ENCODE measurements at places on chromosomes 16 and 17. TPM values are rescaled to one million over a fixed set of nuclear protein-coding genes. Genes with fewer than 3 reads are reported as not detected.
A peak's percentile ranks its signal among the peaks of the same experiment; 100 is the strongest.

Gene ZNF646
- 18.1 TPM for total RNA-seq

Gene MYO15A
- total RNA-seq, result 0.13 TPM

Gene CHD9NB
- total RNA-seq, result 0.69 TPM

Gene PRDM7
- not detected for total RNA-seq

- no peak overlapping the region for H3K27ac ChIP-seq
- DNase-seq, result no peak
- H3K36me3 ChIP-seq, result no peaks in the 10 kb centered on the region
- no peaks in the 10 kb centered on the region for H3K27me3 ChIP-seq
- H3K4me3 ChIP-seq, result no peak overlapping the region
These were observed 275.5 kb upstream of the IRX5 start for GRCh38 chr16:54655121-54655590.

DNA sequence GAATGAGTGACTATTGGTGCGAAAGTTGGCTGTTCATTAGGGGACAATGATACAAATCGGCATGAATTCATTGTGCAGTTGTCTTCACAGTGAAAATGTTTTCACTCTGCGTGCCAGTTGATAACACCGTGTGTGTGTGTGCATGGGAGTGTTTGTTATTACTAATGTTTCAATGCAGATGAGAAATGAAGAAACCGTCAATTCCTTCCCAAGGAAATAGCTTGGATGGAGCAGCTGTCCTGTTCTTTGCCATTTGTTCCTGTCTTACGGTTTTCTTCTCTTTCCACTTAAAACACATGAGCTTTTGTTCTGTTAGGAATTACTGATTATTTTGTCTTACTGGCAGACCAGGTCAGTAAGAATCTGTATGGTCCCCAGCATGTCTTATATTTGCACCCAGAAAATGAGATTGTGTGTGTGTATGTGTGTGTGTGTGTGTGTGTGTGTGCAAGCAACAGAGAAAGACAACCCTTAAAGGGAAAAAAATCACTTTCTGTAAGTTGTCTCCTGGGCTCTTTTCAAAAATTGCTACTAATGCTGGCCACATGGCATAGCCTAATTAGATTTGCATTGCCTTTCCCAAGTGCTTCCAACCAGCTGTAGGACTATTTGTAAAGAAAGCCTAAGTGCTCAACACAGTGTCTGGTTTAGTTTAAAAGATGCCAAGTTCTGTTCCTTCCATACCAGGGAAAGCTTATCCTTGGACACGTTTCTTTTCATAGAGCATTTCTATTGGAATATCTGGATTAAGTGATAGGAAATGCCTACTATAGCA, 23.8 kb downstream of the SHISA9 start:
- DNase-seq, result no peak
- H3K4me3 ChIP-seq, result no peak overlapping the region
- no peaks in the 10 kb centered on the region for H3K36me3 ChIP-seq
- no peaks in the 10 kb centered on the region for H3K27me3 ChIP-seq
- H3K27ac ChIP-seq, result no peak overlapping the region
- H3K4me1 ChIP-seq, result no peaks in the 10 kb centered on the region

GRCh38 chr17:81083125-81083765, 48.3 kb downstream of the BAIAP2 start:
- H3K27ac ChIP-seq, result no peak overlapping the region
- no peaks in the 10 kb centered on the region for H3K27me3 ChIP-seq
- no peak overlapping the region for H3K4me3 ChIP-seq
- no peaks in the 10 kb centered on the region for H3K36me3 ChIP-seq
- no peak for DNase-seq

DNA sequence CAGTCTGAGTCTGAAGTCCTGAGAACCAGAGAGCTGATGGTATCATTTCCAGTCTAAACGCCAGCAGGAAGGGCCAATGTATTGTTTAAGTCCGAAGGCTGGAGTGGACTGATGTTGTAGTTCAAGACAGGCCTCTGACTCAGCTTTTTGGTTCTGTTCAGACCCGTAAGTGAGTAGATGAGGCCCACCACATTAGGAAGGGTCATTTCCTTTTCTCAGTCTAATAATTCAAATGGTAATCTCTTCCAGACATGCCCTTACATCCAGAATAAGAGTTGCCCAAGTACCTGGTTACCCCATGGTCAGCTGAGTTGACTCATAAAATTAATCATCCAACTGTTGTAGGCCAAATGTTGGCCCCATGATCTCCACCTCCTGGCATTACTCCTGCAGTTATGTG, 442.6 kb upstream of the HSBP1 start:
- DNase-seq, result no peak
- H3K27ac ChIP-seq, result no peak overlapping the region
- no peaks in the 10 kb centered on the region for H3K27me3 ChIP-seq
- no peaks in the 10 kb centered on the region for H3K4me1 ChIP-seq
- no peak overlapping the region for H3K4me3 ChIP-seq

DNA sequence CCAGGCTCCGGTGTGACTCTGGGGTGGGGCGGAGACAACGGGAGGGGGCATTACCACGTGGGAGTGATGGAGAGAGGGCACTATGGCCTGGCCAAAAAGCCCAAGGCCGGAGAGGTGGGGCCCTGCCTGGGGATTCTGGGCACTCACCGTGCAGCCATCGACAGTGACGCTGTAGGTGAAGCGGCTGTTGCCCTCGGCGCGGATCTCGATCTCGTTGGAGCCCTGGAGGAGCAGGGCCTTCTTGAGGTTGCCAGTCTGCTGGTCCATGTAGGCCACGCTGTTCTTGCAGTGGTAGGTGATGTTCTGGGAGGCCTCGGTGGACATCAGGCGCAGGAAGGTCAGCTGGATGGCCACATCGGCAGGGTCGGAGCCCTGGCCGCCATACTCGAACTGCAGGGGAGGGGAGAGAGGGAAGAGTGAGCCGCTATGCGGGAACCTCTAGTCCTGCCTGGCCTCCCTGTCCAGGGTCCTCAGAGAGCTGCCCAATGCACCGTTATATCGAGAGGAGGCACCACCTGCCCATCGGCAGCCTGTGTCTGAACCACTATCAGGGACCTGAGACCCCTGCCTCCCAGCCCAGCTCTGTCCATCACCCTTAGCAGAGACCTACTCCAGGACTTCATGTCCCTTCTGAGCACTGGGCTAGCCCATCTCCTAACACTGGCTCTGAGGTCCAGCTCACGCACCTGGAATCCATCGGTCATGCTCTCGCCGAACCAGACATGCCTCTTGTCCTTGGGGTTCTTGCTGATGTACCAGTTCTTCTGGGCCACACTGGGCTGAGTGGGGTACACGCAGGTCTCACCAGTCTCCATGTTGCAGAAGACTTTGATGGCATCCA, 15.6 kb downstream of the COL1A1 start:
- no peak overlapping the region for H3K4me3 ChIP-seq
- H3K27me3 ChIP-seq, result no peaks in the 10 kb centered on the region
- no peak for DNase-seq
- no peaks in the 10 kb centered on the region for H3K36me3 ChIP-seq

GRCh38 chr17:38797828-38798227, 1.5 kb downstream of the PIP4K2B start:
- peaks cover 11% of the 10 kb centered on the region for H3K4me1 ChIP-seq
- peaks cover 7% of the 10 kb centered on the region for H3K36me3 ChIP-seq
- H3K27ac ChIP-seq, result peak overlapping the region; percentile 59
- peak overlapping the region; percentile 85 for H3K4me3 ChIP-seq
- H3K27me3 ChIP-seq, result no peaks in the 10 kb centered on the region

DNA sequence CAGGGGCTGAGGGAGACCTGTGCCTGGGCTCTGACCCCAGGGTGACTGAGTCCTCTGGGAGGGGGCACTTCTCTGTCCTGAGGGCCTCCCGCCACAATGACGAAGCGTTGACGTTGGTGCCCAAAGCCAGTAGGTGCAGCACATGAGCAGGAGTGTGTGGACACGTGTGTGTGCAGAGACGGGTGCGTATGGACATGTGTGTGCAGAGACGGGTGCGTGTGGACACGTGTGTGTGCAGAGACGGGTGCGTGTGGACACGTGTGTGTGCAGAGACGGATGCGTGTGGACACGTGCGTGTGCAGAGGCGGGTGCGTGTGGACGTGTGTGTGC, 726 bp upstream of the CD7 start:
- no peak for DNase-seq
- H3K27me3 ChIP-seq, result no peaks in the 10 kb centered on the region
- H3K36me3 ChIP-seq, result no peaks in the 10 kb centered on the region
- H3K4me3 ChIP-seq, result no peak overlapping the region
- no peaks in the 10 kb centered on the region for H3K4me1 ChIP-seq

DNA sequence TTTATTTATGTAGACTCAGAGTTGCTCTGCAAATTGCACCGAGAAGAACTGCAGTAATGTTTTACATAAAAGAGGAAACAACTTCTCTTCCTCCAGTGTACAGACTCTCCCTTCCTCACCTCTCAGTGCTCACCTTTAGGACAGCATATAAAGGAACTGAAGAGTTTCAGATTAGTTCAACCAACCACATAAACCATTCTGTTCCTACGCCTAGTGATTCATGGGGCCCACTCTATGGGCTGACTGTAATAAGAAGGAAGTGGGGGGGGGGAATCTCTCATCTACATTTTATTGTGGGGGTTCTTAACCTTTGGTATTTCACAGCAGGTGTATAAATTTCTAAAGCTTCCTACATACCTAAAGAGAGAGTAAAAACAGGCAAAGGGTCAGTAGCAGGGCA, 18.3 kb downstream of the ZSWIM7 start:
- H3K4me1 ChIP-seq, result peaks cover 17% of the 10 kb centered on the region
- H3K27me3 ChIP-seq, result no peaks in the 10 kb centered on the region
- H3K27ac ChIP-seq, result no peak overlapping the region
- DNase-seq, result peak; percentile 55
- H3K36me3 ChIP-seq, result no peaks in the 10 kb centered on the region
- no peak overlapping the region for H3K4me3 ChIP-seq

- no peak for DNase-seq
- no peak overlapping the region for H3K27ac ChIP-seq
- H3K4me1 ChIP-seq, result no peaks in the 10 kb centered on the region
- peaks cover 3% of the 10 kb centered on the region for H3K27me3 ChIP-seq
- no peak overlapping the region for H3K4me3 ChIP-seq
- H3K36me3 ChIP-seq, result no peaks in the 10 kb centered on the region
These were observed 3.5 kb upstream of the ADGRG1 start for GRCh38 chr16:57624806-57625500.

DNA sequence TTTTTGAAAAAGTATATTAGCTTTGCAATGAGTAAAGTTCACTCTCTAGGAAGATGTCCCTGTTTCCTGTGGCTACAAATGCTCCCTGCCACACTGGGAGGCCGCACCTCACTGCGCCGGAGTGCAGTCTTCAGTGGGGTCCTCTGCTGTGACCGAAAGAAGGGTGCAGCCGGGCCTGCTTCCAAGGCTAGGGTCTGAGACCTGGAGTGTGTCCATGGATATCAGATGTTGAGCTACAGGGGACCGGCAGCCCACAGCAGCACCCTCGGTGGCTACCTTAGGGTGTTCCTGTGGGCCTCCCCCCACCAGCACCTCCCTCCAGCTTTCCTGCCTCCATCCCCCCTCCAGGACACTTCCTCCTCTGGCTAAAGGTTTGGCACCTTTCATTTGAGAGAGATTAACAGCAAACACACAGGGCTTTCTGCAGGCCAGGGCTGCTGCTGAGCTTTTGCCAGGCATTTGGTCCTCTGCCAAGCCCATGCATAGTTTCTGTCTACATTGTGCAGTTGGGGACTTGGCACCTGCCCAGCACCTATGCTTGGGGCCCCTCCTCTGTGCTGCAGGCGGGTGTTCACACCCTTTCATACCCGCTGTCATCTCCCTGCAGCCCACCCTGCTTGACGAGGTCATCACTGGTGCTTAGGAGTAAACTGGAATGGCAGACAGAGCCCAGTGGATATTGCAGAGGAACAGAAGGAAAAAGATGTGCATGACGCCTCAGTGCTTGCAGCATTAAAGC, 33.8 kb upstream of the CRISPLD2 start:
- no peaks in the 10 kb centered on the region for H3K36me3 ChIP-seq
- no peaks in the 10 kb centered on the region for H3K27me3 ChIP-seq
- H3K4me1 ChIP-seq, result no peaks in the 10 kb centered on the region

DNA sequence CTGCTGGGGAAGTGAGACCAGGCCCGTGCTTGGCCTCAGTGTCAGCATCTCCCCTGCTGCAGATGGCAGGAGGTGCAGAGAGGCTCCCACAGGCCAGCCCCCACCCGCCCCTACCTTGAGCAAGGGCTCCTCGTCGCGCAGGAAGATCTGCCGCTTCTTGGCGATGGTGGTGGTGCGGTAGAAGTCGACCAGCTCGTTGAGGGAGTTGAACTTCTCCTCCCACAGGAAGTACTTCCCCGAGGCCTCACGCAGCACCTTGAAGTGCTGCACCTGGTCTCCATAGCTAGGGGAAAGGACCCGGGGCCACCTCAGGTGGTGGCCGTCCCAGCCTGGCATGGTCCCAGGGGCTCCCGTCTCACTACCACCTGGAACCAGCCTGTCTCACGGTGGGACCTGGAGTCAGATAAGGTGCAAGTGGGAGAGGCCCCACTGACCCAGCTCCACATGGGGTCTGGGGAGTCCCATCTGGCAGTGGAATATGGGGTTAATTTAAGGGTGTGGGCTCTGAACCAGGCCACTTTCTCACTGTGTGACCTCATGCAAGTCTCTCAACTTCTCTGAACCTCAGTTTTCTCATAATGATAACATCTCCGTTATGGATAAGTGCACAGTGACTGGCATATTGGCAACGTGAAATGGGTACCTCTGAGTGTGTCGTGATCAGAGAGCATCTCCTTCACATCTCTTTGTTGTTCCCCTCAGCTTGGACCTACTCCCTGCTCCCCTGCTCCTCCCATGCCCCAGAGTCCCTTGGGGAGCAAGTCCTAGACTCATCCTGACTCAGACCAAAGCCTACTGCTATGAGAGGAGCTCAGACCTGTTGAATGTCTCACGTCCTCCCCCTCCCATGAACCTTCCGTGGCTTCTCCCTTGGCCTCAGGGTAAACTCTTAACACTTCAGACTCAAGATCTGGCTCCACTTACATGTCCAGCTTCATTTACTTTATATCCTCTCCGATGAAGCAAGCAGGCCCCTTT, 19.8 kb upstream of the FAM83G start:
- peaks cover 15% of the 10 kb centered on the region for H3K36me3 ChIP-seq
- no peak overlapping the region for H3K4me3 ChIP-seq
- H3K4me1 ChIP-seq, result no peaks in the 10 kb centered on the region
- no peak overlapping the region for H3K27ac ChIP-seq
- no peaks in the 10 kb centered on the region for H3K27me3 ChIP-seq
- DNase-seq, result no peak
